ENCODE measurements at places on chromosomes 7 and 10.

DNA sequence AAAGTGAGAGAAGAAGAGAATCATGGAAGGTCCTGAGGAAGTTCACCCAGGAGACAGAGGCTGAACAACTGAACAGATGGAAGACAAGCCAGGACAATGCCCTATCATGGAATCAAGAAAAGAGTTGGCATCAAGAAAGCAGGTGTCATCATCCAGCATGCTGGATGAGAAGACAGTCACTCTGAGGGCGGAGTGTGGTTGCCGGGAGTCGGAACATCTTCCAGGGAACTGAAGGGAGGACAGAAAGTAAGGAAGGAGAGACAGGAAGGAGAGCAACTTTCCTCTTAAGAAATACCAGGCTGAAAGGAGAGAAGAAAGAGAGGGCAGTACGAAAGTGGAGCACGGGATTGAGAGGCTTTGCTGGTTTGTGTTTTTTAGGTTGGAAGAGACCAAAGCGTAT lies 654.5 kb upstream of the CELF2 start:
- no peak for DNase-seq

DNA sequence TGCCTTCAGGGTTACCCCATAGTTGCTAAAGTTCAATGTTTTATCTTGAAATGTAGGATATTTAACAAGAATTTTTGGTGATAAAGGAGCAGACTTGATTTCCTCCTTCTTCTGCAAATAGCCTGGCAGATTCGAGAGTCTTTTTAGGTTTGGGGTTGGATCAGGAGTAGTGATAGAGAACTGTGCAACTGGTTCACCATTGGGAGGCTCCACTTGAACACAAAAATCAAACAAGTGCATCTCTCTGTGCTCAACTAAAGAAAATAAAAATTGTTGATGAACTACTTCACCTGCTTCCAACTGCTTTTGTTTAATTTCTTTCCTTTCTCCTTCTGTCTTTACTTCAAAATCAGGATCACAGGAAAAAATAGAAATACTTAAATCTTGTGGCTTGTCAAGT lies 58.5 kb downstream of the MACC1 start:
- DNase-seq, result no peak

GRCh38 chr10:126227762-126228134 lies 160.5 kb downstream of the ADAM12 start:
- no peak for DNase-seq

DNA sequence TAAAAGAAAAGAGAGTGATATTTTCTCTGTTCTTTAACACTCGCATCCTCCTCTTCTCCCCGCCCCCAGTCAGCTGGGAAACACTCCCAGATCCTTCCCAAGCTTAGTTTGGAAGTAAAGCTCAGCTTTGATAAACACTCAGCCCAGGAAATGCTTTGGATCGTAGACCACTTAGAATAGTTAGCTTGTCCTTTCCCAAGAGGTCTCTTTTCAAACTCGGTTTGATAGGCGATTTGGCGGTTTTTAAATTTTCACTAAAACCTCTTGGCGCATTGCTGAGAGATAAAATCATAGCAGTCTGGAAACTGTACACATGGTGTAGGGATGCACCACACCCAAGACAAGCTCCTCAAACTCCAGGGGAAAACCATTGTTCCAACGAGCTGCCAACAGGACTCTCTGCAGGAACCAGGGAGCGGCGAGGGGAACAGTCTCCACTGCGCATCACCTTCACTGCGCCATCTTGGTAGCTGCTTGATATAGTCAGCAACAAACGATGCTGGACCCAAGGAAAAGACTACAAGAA lies 22.3 kb downstream of the SMURF1 start:
- no peak for DNase-seq

GRCh38 chr7:124088590-124088989 lies 55.7 kb upstream of the TMEM229A start:
- DNase-seq, result no peak

DNA sequence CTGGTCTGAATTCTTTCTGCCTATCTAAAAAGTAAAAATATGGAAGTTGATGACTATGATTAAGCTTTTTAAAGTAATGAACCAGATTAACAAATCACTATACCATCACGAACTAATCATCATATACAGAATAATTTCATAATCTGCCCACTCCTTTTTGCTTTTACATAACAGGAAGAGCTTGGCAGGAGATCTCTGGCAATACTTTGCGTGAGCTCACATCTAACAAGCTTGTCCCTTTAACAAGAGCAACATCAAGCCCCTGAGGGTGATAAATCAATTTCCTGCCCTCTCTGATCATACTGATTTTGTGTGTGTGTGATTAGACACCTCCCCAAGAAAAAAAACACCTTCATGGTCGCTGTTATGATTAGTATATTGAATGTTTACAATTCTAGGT lies 143.5 kb upstream of the ASAH2 start:
- DNase-seq, result no peak

- no peak for DNase-seq
These were observed 235.3 kb downstream of the INHBA start for GRCh38 chr7:41467596-41467995.

DNA sequence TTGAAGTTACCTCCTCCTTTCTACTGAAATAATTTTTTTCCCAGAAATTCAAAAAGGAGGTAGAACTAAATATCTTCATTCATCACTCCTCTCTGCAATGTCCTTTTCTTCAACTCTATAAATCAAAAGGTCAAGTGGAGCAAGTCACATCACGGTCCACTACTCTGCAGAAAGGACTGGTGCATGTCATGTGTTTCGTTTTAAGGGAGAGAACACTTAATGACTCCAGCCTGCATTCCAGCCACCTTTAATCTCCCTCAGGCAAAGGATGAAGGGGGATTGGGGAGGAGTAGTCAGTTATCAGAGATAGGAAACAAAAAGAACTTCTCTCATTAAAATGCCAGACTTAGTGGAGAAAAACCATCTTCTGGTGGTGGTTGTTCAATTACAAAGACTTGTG lies 78.9 kb downstream of the ANK3 start:
- DNase-seq, result no peak

GRCh38 chr7:85046534-85046933 lies 140.3 kb downstream of the SEMA3D start:
- DNase-seq, result no peak

DNA sequence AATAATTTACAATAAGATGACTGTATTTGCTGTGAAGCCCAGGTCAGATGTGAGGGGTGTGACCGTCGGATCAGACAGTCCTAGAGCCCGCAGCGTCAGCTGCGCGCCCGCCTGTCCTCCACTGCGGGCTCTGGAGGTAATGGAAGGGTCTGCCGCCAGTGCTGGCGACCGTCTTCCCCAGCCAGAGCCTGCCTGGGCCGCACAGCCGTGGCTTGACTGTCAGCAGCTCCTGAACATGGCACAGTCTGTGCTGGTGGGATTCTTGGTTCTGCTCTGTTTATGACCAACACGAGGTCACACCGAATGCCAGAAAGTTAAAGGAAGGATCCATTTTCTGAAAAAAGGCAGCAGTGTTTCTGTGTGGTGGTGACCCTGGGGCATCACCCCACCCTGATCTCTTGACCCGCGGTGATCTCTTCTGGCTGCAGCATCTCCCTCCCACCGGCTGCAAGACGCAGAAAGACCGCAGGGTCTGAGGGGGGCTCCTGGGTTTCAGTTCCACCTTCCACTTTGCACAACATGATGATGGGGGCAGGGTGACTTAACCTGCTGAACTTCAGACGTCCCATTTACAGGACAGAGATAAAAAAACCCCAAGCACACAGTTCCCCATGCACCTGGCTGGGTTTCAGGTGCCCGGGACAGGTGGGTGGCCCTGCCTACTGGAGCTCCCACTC lies 103.7 kb downstream of the DNAJB6 start:
- DNase-seq, result no peak

DNA sequence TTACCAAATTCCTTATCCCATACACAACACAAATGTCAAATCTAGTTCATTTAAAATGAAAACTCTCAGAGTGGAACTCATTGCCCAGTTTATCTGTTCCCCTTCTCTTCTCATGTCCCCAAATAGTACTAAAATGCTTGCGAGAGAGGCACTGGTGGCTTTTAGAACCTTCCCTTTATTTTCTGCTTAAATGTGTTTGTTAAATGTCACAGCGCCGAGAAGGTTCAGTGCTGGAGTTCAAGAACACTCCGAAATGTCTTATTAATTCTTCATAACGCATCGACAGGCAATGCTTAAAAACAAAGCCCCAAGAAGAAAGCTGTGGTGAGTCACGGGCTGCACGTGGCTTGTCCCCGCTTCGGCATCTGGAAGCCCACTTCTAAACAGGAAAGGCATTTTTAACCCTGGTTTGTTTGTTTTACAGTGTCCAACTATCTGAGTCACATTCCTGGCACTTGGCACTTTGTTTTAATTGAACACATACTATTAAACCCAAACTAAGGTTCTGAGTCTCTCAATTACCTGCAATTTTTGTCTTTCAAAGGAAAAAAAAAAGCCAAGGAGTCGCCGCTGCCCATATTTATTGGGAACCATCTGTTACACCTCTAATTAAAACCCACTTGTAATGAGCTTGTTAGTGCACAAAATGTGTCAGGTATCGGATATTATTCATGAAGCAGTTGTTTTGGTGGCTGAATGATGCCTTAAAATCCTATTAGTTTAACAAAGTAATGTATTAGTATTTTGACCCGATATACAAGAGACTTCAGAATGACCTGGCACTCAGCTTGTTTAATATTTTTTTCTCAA lies 49.9 kb upstream of the MGMT start:
- DNase-seq, result no peak

DNA sequence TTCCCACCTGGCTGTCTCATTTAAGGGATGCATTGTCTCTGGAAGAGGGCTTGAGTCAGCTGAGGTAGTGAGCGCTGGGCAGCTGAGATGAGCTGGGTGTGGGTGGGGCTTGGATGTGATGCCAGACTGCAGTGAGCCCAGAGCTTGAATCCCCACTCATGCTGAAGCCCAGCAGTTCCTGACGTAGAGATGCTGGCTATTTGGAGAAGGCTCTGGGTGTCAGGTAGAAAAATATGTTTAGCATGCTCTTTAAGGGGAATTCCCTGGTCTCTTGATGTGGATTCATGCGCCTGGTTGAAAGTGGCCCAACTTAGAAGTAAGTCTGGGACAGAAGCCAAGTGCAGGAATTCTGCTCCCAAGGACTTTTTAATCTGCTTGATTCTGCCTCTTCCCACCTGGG lies 241.5 kb upstream of the IGFBP3 start:
- no peak for DNase-seq

DNA sequence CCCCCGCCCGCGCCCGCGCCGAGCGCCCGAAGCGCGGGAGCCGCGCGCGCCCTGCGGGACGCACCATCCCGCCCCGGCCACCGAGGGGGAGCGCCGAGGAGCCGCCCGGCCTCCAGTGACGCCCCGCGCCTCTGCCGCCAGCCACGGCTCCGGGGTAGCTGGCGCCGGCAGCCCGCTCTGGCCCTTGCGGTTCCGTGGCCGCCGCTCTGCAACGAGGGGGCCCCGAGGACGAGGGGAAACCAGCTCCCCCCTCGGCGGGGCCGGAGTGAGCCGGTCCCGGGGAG lies at the start of gene PAXIP1:
TSS of gene PAXIP1 (minus strand) at position 33 of the 284 bp plus-strand sequence. CDS start 195 bp downstream, outside the sequence.
- DNase-seq, result no peak

DNA sequence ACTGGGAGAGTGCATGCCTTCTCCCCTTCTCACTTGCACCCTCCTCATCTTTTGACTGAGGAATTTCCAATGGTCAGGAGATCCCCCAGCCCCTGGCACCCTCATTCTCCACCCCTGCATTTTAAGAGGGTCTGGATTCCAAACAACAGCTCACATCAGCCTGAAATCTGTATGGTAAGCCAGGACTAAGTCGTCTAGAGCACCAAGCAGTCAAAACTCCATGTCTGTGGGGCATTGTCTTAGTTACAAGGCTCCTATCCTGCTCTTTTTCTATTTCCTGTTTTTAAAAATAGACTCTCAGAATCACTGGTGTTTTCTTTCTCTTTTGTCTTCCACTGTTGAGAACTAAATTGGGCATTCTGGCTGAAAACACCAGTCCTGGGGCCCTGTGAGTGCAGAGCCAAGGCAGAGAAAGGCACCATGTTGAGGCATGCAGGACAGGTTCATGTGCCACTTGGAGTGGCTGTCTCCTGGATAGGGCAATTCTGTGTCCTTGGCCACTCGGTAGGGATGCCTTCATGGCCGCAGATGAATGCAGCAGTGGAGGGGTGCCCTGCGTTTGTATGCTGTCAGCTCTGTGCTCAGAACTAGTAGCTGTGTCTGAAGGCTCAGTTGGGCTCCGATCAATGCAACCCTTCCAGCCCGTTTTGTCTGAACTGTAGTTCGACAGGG lies 216.6 kb upstream of the YAE1 start:
- no peak for DNase-seq

DNA sequence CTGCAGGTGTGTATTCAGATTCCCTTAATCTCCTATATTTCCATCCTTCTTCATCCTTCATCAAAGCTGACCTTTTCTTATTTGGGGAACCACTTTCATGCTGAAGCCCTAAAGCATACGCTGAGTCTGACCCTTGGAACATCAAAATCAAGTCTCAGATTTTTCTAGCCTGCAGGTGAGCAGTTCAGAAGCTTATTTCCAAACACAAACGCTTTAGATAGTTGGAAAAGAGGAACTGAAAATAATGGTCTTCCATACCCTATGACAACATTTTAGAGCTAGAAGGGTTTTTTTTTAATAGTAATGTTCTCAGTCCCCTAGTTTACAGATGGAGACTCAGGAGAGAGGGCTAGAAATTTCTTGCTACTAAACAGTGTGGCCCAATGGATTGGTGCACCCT lies 1.6 kb upstream of the AGK start:
- DNase-seq, result no peak

- no peak for DNase-seq
These were observed 132.4 kb upstream of the PALS2 start for GRCh38 chr7:24440892-24441291.

- DNase-seq, result no peak
These were observed 142.0 kb upstream of the ADO start for GRCh38 chr10:62662486-62662885.

GRCh38 chr7:127678337-127678736 lies 26.3 kb downstream of the SND1 start:
- no peak for DNase-seq

Data from activated T-cell treated with anti-CD3 and anti-CD28 coated beads for 1 hour (primary cell).